SJSA1 (cell line): ENCODE measurements at places on chromosomes 3 and 15. TPM values are rescaled to one million over a fixed set of nuclear protein-coding genes. Genes with fewer than 3 reads are reported as not detected.

- DNase-seq, result peak; percentile 52
These were observed 8.4 kb upstream of the ATR start for GRCh38 chr3:142586803-142587406.

DNA sequence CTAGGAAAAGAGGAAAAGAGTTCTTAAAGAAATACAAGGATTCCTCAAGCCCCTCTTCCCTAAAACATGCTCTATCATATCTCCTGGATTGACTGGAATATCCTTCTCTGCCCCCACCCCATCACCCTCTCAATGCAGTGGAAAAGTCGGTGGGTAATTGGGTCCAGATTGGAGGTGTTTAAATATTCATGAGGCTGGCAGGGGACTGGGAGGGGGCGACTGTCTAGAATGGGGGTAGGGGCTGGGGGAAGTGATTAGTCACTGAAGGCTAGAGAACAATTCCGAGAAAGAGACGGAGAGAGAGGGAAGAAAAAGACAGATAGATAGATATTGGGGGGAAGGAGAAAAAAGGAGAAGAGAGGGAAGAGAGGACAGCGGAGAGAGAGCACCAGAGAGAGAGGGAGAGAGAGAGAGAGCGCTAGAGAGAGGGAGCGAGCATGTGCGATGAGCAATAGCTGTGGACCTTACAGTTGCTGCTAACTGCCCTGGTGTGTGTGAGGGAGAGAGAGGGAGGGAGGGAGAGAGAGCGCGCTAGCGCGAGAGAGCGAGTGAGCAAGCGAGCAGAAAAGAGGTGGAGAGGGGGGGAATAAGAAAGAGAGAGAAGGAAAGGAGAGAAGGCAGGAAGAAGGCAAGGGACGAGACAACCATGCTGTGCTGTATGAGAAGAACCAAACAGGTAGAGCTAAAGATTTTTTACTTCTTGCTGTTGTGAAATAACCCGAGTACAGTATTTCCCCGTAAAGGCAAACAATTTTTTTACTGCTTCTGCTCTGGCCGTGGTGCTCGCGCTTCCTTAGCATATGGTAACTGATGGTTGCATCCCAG, at the start of gene GAP43:
TSS of gene GAP43 (plus strand) at position 467 of the 825 bp plus-strand sequence. CDS start at position 647, 180 bp downstream.
- DNase-seq, result peak; percentile 46

DNA sequence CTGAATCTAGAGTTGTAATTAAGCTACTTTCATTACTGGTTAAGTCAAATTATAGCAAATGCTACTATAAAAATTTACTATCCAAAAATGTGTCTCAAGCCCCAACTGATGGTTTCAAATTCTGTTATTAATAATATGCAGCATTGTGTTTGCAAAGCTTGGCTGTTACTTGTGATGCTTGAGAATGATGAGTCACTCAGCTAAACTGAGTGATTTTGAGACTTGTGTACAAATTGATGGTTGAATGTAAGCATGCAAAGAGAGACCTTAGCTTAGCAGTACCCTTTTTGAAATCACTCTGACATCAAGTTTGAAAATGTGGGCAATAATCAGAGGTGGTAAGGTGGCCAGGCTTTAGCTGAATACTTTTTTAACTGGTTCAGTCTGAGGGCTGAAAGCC, 27.6 kb downstream of the OPA1 start:
- peak; percentile 7 for DNase-seq

DNA sequence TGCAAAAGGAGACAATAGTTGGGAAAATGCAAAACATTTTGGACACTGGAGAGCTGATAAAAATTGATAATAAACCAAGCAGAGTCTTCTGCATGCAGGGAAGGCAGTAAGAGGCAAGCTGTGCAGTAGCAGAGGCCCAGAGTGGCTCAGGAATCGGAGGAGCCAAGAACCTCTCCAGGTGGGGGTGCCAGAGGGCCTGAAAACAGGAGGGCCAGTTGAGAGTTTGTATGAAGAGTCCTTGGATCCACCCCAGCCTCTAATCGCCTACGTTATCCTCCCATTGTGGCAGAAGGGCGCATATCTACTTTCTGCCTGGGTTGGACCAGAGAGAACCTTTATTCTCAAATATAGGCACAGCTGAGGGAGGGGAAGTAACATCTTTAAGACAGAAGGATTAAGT, 48.9 kb upstream of the RBP1 start:
- DNase-seq, result no peak

- no peak for DNase-seq
These were observed 331.1 kb downstream of the SV2B start for GRCh38 chr15:91431041-91431715.

PLA2G4E gene
- not detected in 2 replicates for total RNA-seq
